Activated CD4-positive, CD25-positive, alpha-beta regulatory T cell treated with anti-CD3 and anti-CD28 coated beads, Interleukin-2, amount 50 U/mL, for 72 hours (primary cell): ENCODE measurements at places on chromosomes 4 and X.

- DNase-seq = no peak
Observed at GRCh38 chrX:48989483-48989882, 12.6 kb downstream of the GRIPAP1 start.

DNA sequence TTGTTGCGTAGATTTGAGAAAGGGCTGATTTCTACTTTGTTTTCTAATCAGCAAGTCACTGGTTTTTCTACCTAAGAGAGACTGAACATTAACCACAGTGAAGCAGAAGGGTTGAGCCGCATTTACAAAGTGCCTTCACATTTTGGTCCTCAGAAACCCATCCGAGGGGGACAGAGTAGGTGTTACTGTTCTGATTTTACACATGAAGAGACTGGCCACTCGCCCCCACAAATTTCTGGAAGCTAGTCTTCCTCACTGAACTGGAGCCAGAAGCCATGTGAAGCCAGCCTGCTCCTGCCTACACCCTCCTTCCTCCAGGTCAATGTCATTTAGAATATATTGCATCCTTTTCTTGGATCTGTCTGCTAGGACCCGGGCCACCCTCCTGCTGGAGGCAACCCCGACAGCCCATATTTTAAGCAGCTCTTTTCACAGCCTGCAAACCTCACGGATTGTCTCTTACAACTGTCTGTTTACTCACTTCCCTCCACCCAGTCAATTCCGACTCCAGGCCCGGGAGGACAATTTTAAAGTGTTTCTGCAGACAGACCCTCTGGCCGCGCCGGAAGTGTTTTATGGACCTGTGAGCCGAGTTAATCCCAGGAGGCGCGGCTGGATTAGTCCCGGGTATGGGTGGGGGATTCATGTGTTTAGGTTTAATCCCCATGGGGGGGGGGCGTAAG, 73.2 kb upstream of the BCOR start:
- DNase-seq = no peak

DNA sequence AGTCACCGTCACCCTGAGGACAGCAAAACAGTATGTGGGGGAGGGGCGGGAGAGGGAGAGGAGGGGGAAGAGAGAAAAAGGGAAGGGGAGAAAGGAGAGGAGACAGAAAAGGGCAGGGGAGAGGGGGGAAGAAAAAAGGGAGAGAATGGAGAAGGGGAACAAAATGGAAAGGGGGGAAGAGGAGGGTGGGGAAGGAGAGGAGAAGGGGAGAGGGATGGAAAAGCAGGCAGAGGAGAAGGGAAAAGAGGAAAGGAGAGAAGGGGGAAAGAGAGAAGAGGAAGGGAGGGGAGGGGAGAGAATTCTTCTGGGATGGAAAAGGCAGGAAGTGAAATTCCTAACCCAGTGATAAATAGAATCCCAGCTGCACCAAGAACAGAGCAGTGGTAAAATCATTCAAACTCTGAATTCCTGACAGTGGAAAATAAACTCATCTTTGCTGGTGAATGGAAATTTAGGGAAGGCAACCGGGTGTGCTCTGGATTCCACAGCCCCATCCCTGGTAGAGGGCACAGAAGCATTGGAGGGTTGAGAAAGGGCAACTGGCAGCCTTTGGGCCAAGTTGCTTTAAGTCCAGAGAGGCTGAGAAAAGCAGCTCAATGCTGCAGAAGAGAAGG, 244.2 kb downstream of the BCOR start:
- no peak for DNase-seq

- no peak for DNase-seq
Observed at GRCh38 chrX:20143561-20143960, 1.9 kb upstream of the EIF1AX start.

- DNase-seq = no peak
Observed at GRCh38 chr4:9937078-9937477, 84.2 kb downstream of the SLC2A9 start.

GRCh38 chr4:154364066-154364845, 127.3 kb downstream of the DCHS2 start:
- DNase-seq = no peak

GRCh38 chr4:8345946-8346814, 76.6 kb downstream of the HTRA3 start:
- no peak for DNase-seq

- DNase-seq = peak; percentile 36
Observed at GRCh38 chr4:143335979-143336780, 496 bp upstream of the GAB1 start.

- DNase-seq = no peak
Observed at GRCh38 chrX:37378404-37378803, 29.2 kb downstream of the PRRG1 start.

DNA sequence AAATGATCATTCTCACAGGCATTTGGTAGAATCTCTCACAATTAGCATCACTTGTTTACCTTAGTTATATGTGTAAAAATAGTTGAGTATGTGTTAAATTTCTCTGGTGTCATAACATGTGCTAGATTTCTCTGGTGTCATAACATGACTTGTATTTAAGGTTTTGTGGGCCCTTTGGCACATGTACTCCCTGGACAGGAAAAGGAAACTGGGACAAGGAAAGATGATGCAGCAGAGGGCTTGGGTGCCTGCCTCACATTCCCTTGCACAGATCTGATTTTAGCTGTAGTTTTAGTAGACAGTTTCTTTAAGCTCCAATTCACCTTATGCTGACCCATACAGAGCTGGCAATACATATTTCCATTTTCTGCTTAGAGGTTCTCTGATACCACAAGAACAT, 726.0 kb downstream of the C4orf33 start:
- no peak for DNase-seq

- no peak for DNase-seq
Observed at GRCh38 chr4:105060628-105061027, 86.0 kb upstream of the TET2 start.

- DNase-seq = no peak
Observed at GRCh38 chrX:96756491-96756890, 71.8 kb downstream of the DIAPH2 start.

DNA sequence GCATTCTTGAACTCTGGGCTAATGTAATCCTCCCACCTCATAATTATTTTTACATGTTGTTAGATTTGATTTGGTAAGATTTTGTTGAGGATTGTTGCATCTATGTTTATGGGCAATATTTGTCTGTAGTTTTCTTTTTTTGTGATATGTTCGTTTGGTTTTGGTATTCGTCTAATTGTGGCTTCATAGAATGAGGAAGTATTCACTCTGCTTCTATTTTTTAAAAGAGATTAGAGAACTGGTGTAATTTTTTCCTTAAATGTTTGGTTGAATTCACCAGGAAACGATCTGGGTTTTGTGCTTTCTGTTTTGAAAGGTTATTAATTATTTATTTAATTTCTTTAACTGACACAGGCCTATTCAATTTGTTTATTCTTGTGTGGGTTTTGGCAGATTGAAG, 161.2 kb upstream of the NUDT6 start:
- no peak for DNase-seq

DNA sequence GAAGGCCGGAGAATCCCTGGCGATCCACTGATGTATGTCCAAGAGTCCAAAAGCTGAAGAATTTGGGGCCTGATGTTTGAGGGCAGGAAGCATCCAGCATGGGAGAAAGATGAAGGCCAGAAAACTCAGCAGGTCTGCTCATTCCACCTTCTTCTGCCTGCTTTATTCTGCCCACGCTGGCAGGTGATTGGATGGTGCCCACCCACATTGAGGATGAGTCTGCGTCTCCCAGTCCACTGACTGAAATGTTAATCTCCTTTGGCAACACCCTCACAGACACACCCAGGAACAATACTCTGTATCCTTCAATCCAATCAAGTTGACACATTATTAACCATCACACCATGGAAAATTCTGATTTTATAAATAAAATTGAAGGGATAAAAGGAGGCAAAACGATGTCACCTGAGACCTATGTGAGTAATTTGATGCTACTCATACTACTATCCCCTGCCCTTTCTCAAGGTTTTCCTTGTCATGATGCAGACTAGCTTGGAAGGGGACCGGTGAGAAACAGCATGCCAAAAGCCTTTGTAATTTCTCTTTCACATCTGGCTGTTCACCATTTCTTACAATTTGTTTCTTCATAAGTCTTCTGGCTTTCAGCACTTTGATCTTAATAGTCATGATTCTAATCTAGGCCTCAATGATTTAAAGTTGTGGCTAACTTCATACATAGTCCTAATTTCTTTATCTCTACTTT, 9.7 kb upstream of the PYURF start:
- no peak for DNase-seq

DNA sequence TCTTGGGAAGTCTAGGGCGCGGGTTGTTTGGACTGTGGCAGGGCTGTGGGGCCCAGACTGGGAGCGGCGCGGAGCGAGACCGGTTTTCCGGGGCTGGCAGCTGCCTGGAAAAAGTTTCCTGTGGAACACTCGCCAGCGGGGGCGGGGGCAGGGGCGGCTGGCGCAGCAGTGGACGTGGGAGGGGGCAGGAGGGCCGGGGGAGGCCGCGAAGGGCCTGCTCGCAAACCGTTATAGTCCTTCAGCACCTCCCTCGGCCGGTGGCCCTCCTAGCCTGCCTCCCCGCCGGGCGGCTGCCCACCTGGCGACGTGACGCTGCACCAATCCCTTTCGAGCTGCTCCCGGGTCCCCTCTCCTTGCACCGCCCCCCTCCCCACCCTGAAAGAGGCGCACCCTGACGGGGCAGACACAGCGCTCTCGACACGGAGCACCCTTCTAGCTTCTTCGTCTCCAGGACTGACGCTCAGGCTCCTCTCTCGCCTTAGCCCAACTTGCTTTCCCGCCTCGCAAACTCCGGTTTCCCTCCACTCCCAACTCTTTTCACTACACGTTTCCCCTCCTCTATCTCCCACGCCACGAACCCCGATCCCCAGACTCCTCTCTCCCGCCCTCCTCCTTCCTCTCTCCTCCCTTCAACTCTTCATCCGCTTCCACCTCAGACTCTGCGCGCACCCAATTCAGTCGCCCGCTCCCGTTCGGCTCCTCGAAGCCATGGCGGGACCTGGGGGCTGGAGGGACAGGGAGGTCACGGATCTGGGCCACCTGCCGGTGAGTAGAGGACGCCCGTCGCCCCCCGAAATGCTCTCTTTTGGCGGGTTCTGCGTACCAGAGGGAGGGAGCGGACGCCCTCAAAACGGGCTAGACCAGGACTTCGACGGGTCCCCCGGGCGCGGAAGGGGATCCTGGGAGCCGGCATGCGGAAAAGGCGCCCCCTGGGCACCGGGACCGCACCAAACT, at the start of gene NRK:
Gene NRK (plus strand): TSS at position 402 of the 954 bp plus-strand sequence. CDS start 307 bp downstream, at position 709.
- no peak for DNase-seq

DNA sequence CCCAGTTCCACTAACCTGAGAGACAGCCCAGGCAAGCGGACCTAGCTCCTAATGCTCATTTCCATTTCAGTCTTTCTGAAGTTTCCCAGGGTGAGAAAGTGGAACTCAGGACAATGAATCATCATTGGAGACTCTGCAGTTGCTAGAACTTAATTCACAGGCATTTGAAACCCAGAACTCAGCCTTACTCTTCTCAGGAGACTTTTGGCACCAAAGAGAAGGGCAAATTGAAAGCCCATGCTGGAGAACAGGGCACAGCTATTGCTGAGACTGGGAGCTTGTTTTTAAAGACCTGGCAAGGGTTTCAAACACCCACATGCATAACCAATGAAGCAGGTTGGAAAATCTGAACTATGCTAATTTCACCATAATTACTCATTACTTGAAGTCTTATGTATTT, 36.0 kb downstream of the BST1 start:
- no peak for DNase-seq

- DNase-seq = no peak
Observed at GRCh38 chrX:70476934-70477733, 32.5 kb downstream of the DLG3 start.

GRCh38 chrX:72207366-72207765, 25.8 kb downstream of the PIN4 start:
- DNase-seq = no peak

GRCh38 chrX:87626996-87627395, 109.4 kb downstream of the KLHL4 start:
- DNase-seq = no peak

GRCh38 chr4:1598206-1599025, 85.7 kb downstream of the FAM53A start:
- no peak for DNase-seq

GRCh38 chrX:100379388-100379986, 30.6 kb downstream of the PCDH19 start:
- no peak for DNase-seq

DNA sequence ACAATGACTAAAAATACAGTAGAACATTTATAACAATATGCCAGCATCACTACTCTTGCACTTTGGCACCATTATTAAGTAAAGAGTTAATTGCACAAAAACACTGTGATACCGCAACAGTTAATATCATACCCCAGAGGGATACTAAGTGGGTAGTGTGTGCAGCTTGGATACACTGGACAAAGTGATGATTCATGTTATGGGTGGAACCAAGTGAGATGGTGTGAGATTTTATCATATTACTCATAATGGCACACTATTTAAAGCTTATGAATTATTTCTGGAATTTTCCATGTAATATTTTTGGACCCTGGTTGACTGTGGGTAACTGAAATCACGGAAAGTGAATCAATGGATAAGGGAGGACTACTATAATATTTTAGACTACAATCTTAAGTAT, 265.3 kb downstream of the PCDH18 start:
- DNase-seq = no peak

GRCh38 chr4:74181219-74181618, 23.3 kb downstream of the MTHFD2L start:
- DNase-seq = no peak

DNA sequence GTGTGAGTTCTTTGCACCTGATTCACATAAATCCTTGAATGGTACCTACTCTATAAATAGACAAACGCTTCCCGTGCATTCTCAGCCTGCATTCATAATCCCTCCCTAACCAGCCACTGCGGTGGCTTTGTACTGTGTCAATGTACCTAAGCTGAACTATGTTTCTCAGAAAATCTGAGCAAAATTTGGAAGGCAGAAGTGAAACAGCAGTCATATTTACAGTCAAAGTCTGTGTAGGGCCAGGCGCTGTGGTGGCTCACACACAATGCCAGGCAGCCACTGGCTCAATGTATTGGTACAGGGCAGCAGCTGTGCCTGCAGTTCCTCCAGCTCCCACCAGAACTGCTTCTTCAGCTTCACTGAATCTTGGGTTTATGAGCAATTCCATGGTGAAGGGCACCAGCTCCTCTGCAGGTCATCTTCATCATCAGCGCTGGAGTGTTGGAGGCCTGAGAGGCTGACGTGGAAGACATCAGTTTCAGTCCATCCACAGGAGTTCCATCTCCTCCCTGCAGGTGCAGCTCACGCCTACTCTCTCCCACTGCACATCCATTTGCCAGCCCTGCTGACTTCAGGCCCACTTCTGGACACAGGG, 32.3 kb upstream of the IRF2 start:
- DNase-seq = no peak

- no peak for DNase-seq
Observed at GRCh38 chr4:109913596-109914241, 1.0 kb downstream of the EGF start.

- no peak for DNase-seq
Observed at GRCh38 chr4:96228463-96228862, 388.6 kb downstream of the PDHA2 start.

- DNase-seq = no peak
Observed at GRCh38 chrX:149473966-149474365, 31.1 kb downstream of the IDS start.
